ENCODE measurements at places on chromosomes 12 and 14.

GRCh38 chr14:51847489-51847796 is 13.0 kb upstream of the GNG2 start:
- DNase-seq, result no peak

GRCh38 chr12:75271576-75271975 is 58.5 kb downstream of the CAPS2 start:
- DNase-seq, result no peak

DNA sequence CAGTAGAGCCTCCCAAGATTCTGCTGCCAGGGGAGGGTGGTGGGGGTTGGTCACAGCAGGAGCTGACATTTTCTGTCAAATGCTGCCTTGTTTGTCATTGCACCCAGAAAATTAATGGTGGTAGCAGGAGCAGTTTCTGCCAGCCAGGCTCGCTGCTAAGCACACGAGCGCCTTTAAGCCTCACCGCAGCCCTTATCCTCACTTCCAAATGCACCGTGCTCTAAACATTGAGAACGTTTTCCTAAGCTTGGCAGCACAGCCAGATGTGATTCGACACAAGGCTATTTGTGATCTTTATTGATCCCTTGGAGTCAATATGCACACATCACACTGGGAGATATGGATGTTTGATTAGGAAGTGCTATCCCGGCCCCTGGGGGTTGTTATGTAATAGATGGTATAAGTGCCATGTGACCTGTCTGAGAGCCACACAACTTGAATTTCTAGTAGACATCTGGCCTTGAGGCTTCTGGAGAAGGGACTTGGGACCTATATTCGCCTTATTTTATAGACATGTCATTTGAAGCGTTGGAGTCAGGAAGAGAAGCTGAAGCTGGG is 31.6 kb upstream of the BEGAIN start:
- no peak for DNase-seq

DNA sequence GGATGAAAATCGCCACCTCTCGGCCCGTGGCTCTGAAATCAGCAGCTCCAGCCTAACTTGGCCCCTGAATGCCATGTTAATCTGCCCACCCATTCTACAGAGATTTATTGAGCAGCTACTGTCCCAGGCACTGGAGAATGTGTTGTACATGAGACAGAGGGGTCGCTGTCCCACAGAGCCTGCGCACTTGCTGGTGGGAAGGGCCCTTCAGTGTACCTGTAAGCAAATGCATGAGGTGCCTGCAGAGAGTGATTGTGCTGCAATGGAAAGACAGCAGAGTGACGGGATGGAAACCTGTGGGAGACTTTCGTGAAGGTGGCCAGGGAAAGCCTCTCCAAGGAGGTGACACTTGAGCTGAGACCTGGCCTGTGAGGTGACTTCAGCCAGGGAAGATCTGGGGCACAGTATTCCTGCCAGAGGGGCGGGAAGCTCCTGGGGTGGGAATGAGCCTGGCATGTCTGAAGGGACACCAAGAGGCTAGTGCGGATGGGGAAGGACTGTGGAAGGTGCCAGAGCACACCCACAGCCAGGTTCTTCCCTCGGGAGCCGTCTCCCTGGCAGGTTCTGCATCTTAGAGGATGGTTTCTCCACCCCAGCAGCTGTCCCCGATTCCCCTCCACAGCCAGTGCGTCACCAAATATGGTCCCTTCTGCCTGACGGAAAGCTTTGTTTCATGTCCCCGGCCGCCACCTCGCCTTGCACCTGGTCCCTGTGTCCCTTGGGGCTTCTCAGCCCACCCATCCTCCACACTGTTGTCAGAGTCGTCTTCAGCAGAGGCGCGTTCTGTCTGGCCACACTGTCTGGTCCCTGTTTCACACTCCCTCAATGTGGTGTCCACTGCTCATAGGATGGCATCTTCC is 8.7 kb downstream of the SMIM41 start:
- no peak for DNase-seq

DNA sequence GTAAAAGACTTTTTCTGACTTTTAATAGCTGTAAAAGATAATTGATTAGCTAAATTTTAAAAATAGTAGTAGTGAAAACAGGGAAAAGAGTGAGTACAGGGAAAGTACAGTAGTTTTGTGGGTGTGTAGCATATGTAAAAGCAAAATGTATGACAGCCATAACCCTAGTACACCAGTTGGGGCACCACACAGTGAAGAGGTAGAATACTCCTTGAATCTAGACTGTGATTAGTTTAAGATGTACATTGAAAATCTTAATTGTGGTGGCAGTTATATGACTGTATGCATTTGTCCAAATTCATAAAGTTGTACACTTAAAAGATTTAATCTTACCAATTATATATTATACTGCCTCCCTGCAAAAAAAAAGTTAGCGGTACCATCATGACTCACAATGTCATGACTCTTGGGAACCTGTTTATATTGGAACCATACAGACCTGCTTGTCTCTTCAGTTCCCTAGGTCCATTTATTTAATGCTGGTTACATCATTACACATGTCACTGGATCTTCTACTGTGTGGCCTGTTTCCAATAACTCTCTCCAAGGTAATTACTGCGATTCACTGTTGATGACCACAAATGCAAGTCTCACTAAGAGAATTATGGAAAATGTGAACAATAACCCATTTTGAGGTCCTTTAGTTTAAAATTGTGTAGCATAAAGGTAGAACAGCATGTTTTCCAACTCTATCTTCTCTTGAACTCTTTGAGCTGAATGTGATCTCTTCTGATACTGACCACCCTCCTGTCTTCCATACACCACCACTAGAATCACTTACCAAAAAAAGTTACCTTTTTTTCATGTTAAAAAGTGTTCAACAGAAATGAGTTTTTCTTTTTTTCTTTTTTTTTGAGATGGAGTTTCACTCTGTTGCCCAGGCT is 264.2 kb upstream of the AMIGO2 start:
- DNase-seq, result no peak

DNA sequence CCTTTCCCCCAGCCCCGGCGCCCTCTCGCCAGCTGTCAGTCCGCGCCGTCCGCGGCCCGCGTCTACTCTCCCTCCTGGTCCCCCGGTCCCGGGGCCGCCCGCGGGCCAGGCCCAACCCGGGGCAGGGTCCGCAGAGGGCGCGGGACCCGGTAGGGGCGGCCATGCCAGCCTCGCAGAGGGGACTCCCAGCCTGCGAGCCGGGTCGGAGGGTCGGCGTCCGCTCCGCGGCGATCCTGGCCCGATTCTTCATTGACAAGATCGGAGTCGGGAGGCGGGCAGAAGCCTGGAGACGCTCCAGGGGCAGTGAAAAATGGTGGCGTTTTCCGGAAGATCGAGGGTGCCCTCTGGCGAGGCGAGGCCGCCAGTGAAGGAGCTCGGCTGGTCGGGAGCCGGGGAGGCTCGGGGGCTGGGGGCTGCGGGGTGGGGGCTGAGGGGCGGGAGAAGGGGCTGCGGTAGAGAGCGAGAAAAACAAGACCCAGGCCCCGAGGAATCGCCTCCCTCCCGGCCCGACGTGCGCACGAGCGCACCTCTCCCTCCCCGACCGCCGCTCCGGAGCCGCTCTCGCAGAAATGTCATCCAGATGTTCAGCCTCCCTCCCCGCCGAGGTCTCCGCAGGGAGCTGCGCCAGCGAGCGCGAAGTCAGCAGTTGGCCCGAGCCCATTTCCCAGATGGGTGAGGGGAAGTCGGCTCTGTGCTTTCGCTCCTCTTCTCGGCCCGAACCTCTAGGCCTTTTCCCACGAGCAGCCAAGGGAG is 647 bp upstream of the TGFB3 start:
- no peak for DNase-seq

- DNase-seq, result no peak
These were observed 35.1 kb downstream of the ST8SIA1 start for GRCh38 chr12:22299294-22299912.

DNA sequence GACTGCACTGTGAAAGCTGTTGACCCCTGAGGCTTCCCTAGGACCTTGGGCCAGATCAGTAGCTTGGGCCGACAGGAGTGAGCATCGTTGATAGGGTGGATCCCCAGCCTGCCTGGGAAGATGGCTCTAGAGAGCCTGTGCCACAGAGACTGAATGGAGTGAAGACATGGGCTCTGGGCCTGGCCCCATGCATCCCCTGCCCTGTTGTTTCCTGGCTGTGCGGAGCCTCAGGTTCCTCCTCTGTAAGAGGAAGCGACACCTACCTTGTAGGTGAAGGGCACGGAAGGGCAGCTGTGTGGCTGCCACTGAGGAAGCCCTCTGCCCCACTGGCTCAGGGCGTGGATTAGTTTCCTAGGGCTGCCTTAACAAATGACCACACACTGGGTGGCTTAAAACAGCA is 23.9 kb downstream of the PLEKHG3 start:
- DNase-seq, result no peak

DNA sequence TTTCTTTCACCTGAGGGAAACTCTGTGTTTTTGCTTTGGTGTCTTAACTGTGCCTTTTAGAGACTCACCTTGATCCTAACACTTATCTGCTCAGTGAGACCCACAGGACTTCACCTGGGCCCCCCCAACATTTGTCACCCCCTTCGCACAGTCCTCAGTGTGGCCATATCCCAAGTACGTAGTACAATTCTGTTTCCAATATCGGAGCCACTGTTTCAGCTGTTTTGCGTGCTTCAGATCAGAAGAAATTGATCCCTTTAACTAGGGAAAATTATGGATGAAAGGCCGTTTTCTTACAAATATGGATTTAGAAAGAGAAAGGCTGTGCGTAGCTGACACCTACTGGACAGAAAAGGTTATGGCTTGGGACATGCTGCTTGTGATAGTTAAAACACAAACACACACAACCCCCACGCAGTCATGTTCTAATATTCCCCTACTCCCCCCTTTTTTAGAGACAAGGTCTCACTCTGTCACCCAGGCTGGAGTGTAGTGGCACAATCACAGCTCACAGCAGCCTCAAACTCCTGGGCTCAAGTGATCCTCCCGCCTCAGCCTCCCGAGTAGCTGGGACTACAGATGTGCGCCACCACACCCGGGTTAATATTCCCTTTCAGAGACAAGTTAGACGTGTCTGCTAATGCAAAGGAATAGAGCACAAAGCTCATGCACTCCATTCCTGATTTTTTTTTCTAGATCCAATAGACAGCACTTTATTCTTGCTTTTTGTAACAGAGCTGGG is 3.6 kb upstream of the SLC7A8 start:
- DNase-seq, result no peak

Data from right renal cortex interstitium (tissue), 3 donors.